Activated effector memory CD4-positive, alpha-beta T cell treated with anti-CD3 and anti-CD28 coated beads, Interleukin-2, amount 50 U/mL, for 16 hours (primary cell): ENCODE measurements at places on chromosomes 12 and 14.
A peak's percentile ranks its signal among the peaks of the same experiment; 100 is the strongest.

DNA sequence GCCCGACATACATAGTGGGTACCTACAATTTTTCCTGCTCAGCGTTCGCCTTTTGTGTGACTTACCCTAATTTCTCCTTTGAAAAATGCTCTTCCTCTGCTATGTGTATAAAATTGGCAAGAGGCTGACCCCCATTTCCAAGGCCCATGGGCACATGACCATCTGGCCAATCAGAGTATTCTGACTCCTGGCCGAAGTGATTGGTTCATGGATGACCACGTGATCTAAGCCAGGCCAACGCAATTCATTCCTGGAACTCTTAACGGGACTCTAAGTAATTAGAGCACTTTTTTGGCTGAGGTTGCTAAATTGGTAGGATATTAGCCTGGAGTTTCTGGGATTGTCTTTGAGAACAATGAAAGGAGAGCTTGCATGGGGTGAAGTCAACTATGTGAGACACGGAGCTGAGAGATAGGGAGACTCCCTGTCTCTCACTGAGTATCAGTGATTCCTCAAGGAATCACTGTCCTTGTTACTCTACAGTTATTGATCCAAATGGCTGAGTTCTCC, 110.1 kb upstream of the TBX3 start:
- DNase-seq: no peak

DNA sequence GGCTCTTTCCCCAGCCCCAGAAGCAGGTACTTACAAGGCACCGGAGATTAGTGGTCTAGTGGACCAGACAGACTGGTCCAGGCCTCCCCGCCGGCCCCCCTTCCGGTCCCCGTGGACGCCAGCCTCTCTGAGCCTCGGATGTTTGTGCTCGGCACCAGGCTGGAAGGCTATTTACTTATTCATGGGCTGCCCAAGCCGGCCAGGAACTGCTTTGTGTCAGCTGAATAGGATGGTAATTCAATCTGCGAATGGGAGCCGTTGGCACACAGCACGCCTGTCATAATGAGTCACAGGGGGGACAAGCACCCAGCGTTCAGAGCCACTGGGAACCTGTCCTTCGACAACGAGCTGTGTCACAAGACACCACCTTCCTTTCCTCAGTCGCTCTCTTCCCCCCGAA, 82.3 kb downstream of the RIMBP2 start:
- DNase-seq: no peak

DNA sequence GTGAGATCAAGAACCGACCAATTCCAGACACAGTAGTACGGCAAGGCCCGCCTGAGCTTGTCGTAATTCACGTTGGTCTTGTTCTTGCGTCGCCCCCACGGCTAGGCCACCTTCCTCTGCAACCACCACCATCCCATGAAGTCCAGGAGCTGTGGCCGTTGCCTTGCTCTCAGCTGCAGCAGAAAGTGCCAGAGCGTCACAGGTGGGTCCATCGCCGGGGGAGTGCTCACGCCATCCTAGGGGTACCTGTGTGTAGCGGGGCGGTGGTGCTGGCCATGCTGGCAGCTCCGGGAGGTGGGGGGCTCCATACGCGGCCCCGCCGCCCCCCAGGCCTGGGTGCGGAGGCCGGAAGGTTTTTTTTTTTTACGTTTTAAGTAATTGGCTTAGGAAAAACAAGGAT, 23.1 kb downstream of the TMEM121 start:
- DNase-seq: no peak

DNA sequence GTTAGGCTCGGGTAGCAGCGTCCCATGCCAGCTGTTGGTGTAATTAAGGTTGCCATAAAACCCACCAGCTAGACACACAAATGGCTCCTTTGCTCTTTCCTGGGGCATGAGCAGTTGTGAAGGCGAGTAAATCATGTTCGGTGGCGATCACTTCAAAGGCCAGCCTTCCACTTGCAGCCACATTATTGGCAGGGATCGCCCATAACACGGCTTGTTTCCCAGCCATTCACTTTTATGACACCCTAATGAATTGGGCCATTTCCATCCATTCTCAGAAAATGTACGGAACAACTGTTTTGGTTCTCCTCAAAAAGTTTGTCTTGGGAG, 63.4 kb downstream of the BEGAIN start:
- DNase-seq: peak; percentile 56

DNA sequence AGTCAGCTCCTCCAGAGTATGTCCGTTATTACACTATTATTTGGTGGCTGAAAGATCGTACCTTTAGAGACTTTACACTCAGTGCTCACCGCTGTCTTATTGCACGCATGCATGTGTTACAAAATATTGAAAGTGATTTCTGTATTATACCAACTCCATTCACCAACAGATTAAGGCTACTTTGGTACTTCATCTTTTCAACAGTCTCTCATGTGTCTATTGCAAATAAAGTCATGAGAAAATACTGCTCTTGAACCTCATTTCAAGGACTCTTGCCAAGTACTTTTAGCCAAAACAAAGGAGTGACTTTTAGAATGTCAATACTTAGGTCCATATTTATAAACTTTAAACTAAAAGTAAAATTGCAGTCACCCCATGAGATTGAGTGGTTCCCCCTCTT, 503.6 kb downstream of the TMEM121 start:
- DNase-seq: no peak

- DNase-seq: no peak
Observed at GRCh38 chr14:90987140-90987539, 73.3 kb downstream of the RPS6KA5 start.

DNA sequence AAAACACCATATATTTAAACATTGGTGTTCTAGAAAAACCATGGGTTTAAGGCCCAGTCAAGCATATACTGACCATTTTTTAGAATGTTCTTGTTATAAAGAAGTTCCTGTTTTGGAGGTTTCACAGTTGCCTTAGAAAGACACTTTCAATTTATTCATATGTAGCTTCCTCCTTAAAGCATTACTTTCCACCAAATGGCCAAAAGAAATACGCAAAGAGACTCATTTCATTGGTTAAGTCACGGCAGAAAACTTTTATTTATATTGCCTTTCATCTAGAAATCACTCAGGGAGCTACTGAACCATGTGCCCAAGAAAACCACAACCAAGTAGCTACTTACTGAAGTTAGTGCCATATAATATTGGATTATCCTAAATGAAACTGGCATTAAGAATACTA, 40.0 kb downstream of the MYBPC1 start:
- no peak for DNase-seq

DNA sequence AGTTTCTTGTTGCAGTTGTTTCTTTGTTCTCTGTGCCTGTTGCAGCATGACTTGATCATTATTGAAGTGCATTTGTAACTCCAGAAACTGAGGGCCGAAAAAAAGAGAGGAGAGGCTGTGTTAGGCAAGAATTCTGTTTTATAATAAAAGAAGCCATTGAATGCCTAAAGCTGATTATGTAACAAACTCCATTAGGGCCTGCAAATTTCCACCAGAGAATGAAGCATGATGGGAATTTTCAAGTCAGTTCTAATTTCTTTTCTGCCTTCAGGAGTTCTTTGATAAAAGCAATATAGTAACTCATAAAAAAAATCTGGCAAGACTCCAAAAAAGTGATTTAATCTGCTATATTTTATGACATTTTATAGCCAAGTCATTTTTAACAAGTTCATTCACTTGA, 156.7 kb upstream of the RASSF8 start:
- DNase-seq: no peak

DNA sequence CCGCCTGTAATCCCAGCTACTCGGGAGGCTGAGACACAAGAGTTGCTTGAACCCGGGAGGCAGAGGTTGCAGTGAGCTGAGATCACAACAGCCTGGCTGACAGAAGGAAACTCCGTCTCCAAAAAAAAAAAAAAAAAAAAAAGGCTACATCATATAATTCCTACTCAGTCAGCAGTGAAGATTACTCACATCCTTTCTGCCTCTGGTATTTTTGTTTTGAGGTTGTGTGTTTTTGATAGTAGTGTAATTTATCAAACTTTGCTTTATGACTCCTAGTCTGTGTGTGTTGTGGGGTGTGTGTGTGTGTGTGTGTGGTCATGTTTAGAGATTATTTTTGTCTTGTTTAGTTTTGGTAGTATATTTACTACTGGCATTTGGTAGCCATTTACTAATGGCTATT, 29.8 kb upstream of the DLGAP5 start:
- no peak for DNase-seq

GRCh38 chr12:39993268-39993667, 112.6 kb downstream of the SLC2A13 start:
- no peak for DNase-seq
